ENCODE measurements at places on chromosomes 1 and 21.

- no peak for DNase-seq
These were observed 61.2 kb upstream of the CCDC190 start for GRCh38 chr1:162922201-162922600.

DNA sequence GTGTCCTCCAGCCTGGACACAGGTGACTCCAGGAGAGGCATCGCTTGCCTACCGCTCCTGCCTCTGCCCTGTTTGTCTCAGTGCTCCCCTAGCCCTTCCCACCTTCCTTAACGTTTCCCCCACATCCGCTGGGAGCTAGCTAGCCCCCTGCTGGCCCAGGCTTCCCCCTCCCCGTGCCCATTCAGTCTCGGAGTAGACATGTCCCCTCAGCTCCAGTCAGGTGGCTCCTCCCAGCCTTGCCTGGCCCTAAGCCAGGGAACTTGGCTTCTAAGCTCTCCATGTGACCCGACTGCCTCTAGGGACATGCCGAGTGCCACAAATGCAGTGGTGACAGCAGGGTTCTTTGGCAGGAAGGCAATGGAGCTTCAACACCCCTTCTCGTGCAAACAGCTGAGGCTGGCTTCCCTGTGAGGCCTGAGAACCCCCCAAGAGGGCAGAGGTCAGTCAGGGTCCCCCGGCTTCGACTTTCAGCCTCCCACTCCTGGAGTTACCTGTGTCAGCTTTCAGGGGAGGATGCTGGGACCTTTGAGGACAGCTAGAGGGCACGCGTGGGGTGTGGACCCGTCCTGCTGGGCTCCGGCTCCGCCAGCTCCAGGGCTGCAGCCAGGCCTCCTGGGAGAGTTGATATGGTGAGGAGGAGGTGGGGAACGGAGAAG, 16.2 kb downstream of the DRAXIN start:
- DNase-seq: no peak

DNA sequence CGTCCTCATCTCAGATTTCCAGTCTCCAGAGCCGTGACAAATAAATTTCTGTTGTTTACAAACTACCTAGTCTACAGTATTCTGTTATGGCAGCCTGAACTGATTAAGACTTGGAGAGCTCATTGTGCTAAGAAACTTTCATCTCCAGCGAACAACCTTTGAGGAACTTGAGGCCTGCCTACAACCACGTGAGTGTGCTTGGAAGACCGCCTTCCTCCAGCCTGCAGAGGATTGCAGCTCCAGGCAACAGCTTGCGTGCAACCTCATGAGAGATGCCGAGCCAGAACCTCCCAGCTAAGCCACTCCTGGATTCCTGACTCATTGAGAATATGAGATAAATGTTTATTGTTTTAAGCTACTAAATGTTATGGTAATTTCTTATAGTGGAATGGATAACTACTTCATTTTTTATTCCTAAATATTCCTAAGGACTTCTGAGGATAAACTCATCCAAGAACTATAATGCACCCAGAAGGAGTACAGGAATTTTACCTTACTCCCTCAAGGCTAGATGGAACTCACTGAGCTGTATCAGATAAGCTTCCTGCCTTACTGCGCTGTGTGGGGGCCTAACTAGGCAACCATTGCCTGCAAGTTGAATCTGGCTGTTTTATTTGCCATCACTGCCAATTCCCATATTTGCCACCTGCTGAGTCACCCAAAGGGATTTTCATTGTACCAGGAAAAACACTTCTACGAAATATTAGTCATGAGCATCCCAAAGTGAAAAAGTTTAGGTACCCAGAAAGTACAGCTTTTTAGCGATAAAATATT, 17.6 kb downstream of the FAM177B start:
- no peak for DNase-seq

GRCh38 chr1:193850745-193851144, 664.3 kb upstream of the B3GALT2 start:
- DNase-seq: no peak

DNA sequence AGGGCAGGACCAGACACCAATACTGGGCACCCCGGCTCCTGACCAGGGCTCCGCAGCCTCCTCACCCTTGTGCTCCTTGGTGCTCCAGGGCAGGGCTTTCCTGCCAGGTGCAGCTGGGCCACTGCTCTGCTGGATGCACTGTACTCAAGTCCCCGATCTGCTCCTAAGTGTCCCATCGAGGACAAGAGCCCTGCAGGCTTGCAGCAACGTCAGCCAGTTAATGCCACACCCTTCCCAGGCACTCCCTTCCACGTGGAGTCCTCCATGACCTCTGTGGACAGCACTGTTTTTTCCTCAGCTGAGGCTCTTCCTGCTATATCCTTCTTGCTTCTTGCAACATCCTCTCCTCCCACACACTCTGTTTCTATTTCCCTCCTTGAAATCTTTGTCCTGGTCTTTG, 94.0 kb upstream of the NGF start:
- DNase-seq: no peak

DNA sequence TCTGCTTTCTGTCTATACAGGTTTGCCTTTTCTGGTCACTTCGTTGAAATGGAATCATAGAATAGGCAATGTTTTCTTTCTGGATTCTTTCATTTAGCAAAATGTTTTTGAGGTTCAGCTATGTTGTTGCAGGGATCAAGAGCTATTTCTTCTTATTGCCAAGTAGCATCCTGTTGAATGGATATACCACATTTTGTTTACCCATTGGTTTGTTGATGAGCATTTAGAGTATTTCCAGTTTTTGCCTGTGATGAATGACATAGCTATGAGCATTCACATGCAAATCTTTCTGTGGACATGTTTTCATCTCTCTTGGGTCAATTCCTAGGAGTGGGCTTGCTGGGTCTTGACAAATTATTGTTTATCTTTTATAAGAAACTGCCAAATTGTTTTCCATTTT, 115.5 kb downstream of the ACTL8 start:
- no peak for DNase-seq

- DNase-seq: no peak
These were observed 123.5 kb upstream of the MAGI3 start for GRCh38 chr1:113266788-113267187.

DNA sequence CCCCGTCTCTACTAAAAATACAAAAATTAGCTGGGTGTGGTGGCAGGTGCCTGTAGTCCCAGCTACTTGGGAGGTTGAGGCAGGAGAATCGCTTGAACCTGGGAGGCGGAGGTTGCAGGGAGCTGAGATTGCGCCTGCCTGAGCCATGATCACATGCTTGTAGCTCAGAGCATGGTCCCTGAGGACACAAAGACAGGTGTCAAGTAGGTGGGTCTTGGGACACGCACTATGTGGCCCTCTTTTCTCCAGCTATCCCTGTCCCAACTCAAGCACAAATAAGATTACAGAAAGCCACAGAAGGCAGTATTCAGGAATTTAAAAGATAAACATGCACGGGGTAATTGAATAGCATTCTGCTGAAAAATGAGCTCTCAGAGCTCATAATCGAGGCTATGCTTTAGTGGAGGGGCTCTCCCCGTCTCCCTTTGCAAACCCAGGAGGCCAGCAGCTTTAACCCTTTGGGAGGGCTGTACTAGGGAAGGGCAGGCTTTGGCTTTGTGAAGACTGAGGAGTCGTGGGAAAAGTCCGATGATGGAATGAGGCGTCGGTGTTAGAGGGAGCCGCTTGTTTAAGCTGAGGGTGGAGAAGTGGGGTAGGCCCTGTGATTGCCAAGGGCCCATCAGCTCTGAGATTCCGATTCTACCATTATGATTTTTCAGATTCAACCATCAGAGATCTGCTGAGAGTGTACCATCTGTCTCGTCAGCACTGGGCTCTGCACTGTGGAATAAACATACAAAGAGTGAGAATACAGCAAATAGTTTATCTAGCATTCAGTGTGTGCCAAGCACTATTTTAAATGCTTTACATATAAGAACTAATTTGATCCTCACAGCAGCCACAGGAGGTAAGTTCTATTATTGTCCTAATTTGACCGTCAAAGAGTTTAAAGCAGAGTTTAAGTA, 59.7 kb upstream of the CD34 start:
- no peak for DNase-seq

GRCh38 chr1:211742889-211743529, 67.6 kb upstream of the NEK2 start:
- DNase-seq: no peak

GRCh38 chr1:177281901-177282300, 111.1 kb downstream of the BRINP2 start:
- no peak for DNase-seq

Measured in stimulated activated CD4-positive, alpha-beta T cell treated with anti-CD3 and anti-CD28 coated beads, Interleukin-4, amount 100 ng/mL, for 4 hours (primary cell).